Activated naive CD4-positive, alpha-beta T cell treated with anti-CD3 and anti-CD28 coated beads for 36 hours (primary cell): ENCODE measurements at places on chromosomes 7 and 10.

- no peak for DNase-seq
Measured at GRCh38 chr7:25478925-25479324, 250.6 kb upstream of the NPVF start.

- DNase-seq = peak; percentile 33
Measured at GRCh38 chr7:5363729-5364128, 59.9 kb downstream of the TNRC18 start.

GRCh38 chr7:45919231-45919784, 1.8 kb downstream of the IGFBP3 start:
- DNase-seq = no peak

DNA sequence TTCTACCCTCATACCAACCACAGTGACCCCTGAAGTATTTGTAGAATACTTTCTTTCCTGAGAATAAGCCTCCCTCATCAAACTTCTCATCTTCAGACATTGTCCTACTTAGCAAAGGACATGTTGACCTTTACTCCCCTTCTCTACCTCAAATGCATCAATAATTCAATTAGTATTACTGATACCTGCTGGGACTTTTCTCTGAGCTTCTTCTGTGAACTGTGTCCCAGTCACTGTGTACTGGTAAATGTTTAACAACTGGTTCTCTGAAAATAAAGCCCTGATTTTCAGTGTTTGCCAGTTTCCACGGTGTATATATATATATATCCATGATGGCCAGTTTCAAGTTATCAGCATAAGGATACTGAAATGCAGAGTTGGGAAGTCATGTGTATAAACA, 12.2 kb downstream of the PANK1 start:
- DNase-seq = no peak

GRCh38 chr7:56605146-56605545, 488.9 kb upstream of the NUPR2 start:
- DNase-seq = no peak

GRCh38 chr7:43431020-43431595, 151.8 kb upstream of the STK17A start:
- no peak for DNase-seq

GRCh38 chr7:117962366-117962994, 89.2 kb upstream of the CTTNBP2 start:
- no peak for DNase-seq

- DNase-seq = no peak
Measured at GRCh38 chr7:151454305-151454704, 14.4 kb upstream of the CRYGN start.
